Left renal cortex interstitium (tissue), 4 donors: ENCODE measurements at places on chromosomes 11 and 22. TPM values are rescaled to one million over a fixed set of nuclear protein-coding genes. Genes with fewer than 3 reads are reported as not detected.

DNA sequence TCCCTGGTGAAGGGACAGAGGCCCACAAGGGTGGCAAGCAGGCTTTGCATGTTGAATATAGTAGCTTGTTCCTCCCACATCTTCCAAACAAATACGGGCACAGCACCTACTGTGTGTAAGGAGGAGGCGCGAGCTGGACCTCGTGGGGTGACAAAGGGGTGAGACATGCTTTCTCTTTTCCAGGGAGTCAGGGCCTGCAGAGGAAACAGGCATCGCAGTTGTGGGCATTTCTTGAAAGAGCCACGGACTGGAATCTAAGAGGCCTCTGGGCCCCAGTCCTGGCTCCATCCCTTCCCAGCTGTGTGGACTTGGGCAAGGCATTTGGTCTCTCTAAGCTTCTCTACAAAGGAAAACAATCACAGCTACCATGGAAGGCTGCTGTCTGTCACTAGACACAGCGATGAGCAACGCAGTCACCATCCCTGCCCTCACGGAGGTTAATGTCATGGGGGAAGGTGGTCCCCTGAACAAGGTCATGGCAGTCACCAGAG, 13.0 kb upstream of the CDC42EP1 start:
- DNase-seq: no peak

- no peak for DNase-seq
These were observed 636.6 kb downstream of the NTM start for GRCh38 chr11:132006884-132007580.

- DNase-seq: no peak
These were observed at the start of gene KCNJ5 for GRCh38 chr11:128890543-128891368. Gene KCNJ5 (plus strand): TSS chr11:128891356. CDS start chr11:128911274, 19,918 bp downstream.

DNA sequence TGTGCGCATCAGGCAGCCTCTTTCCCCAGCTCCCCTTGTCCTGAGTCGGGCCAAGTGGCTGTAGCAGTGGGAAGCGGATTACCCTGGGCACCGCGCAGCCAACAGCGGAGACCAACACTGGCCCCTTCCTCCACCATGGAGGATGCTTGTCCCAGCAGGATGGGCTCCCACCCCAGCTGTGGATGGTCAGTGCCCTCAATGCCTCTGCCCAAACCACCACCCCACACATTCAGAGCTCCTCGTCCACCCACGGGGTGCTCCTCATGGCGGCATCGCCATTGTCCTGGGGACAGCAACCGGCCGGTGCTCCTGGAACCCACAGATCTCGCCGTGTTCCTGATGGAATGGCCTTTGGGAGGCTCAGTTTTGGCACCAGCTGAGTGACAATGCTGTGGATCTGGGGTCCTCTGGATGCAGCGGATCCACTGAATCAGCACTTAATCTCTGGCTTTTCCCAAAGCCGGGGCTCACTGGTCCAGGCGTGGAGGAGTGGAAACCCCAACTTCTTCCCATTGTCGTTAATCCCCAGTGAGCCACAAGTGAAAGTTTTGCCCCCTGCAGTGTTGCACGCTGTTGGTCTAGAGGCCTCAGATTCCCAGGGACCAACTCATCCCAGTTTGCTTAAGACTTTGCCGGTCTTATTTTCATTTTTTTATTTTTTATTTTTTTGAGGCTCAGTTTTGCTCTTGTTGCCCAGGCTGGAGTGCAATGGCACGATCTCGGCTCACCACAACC, 4.1 kb upstream of the B4GALNT4 start:
- no peak for DNase-seq

GRCh38 chr11:104799251-104799650, 99.0 kb downstream of the CASP12 start:
- DNase-seq: no peak

- DNase-seq: no peak
These were observed 47.5 kb upstream of the GALNT18 start for GRCh38 chr11:11669233-11669846.

C11orf87 gene
- polyA plus RNA-seq: 0.29 TPM

- no peak for DNase-seq
These were observed 197.4 kb downstream of the MYO18B start for GRCh38 chr22:25939384-25939783.

GRCh38 chr11:103842795-103843194, 193.6 kb upstream of the DDI1 start:
- DNase-seq: no peak

DNA sequence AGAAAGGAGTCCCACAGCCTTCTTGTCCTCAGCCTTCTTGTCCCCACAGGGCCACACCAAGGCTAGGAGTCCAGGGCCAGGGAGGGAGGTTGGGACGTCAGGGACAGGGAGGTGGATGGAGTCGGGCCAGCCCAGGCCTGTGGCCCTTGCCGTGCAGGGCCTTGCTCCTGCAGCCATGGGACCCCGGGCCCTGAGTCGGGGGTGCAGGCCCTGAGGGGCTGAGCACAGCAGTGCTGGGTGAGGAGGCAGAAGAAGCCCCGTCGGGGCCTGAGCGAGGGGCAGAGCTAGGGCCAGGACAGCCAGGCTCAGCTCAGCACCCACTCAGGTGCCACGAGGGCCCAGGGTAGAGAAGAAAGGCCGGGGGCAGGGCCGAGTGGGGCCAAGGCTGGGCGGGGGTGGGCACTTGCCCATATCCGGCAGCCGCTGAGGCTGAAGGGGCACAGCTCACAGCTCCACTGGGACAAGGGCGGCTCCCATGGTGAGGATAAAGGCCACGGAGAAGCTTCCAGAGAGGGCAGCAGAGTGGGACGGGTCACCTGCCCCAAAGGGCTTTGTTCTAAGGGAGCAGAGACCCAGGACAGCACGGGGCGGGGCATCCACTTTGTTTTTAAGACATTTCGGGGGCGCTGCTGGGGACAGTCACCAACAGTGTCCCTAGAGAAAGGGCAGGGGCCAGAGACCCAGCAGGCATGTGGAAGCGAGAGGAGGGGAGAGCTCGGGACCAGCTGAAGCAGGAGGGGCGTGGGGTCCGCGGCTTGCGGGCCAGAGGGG, 3.6 kb downstream of the MLC1 start:
- DNase-seq: no peak

DNA sequence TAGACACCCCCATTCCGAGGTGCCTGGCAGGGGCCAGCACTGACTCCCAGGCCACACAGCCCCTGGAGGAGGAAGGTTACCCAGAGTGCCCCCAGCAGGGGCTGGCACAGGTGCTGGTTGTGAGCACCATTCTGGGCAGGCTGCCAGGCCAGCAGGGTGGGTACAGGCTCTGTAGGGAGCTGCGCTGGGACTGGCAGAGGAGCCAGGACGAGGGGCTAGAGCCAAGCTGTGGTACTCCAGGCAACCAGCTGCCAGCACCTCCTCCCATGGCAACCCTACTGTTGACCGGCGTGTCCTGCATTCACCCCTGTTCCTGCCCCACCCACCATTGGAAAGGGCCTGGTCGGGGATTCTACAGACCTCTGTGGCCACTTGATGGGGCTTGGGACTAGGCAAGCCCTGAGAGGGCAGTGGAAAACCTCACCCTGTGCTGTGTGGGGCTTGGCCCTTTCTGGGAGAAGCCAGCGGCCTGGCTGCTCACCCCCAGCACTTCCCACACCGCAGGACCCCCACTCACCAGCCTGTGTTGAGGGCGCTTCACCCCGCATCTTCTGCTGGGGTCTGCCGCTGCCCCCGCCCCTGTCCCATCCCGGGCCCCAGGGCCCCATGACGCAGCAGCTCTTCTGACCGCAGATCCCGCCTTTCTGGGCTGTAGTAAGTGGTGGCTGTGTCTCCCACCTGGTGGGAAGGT, 1.9 kb downstream of the CLDN5 start:
- no peak for DNase-seq

DNA sequence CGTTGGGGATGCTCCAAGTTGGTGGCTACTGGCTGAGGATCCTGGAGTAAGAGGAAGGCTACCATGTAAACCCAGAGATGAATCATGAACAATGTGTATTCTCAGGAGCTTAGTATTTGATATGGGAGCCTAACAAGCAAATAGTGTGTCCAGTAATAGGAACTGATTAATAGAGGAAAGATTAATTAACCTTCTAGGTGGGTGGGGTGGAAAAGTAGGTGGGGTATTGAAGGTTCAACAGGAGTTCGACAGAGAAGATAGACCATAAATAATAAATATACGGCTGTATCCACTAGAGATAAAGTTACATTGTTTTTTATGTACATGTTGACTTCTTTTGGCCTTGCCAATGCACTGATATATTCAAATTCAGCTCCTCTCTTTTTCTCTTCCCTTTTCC, 43.1 kb downstream of the BMAL1 start:
- no peak for DNase-seq

RIC8A gene
- 94.6 TPM for polyA plus RNA-seq
